Suppressor macrophage treated with lipopolysaccharide for 1 hour (primary cell): ENCODE measurements at places on chromosomes 3 and 15.

- no peak for DNase-seq
Observed at GRCh38 chr15:49652922-49653321, 32.1 kb downstream of the DTWD1 start.

DNA sequence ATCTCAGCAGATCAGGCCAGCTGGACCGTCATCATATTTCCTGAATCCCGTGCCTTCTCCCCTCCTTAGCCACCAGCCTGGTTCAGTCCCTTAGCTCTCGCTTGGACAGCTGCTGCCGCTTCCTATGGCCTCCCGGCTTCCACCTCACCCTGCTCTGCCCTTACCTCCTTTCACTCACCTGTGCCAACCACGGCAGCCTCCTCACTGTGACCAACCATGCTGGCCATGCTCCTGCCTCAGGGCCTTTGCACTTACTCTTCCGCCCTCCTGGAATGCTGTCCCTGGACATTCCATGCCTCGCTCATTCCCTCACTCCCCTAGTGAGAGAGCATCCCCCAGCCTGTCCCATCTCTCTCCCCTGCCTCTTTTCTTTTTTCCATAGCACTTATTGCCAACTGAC is 19.2 kb downstream of the GRIP2 start:
- DNase-seq: no peak

GRCh38 chr15:63384906-63385305 is 3.3 kb upstream of the CA12 start:
- no peak for DNase-seq

DNA sequence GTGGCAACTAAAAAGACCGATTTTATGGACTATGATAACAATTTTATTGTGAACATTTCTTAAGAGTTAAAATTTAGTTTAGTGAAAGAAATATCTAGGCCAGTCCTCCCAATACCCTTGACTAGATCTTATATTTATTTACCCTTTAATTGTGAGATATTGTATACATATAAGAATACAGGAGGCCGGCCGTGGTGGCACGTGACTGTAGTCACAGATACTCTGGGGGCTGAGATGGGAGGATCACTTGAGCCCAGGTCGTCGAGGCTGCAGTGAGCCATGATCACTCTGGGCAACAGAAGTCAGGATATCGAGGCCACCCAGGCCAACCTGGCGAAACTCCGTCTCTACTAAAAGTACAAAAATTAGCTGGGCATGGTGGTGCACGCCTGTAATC is 756 bp upstream of the RMDN3 start:
- DNase-seq: no peak

GRCh38 chr3:30222441-30222840 is 384.0 kb upstream of the TGFBR2 start:
- peak; percentile 38 for DNase-seq
